Placental pericyte (primary cell): ENCODE measurements at places on chromosomes 4 and X. TPM values are rescaled to one million over a fixed set of nuclear protein-coding genes. Genes with fewer than 3 reads are reported as not detected.

CYSLTR1 gene
- 0.29 TPM in 1 of 2 replicates, not detected in the other for total RNA-seq

SCFD2 gene
- 20.4 and 75.4 TPM in 2 replicates for total RNA-seq

SPANXB1 gene
- not detected in 2 replicates for total RNA-seq

FGFR3 gene
- 0.29 and 0.44 TPM in 2 replicates for total RNA-seq

DMD gene
- total RNA-seq, result 26.9 and 30.6 TPM in 2 replicates

FRAS1 gene
- total RNA-seq, result 0.57 and 13.8 TPM in 2 replicates

EFNB1 gene
- 12.3 and 25.6 TPM in 2 replicates for total RNA-seq

KLHL5 gene
- total RNA-seq, result 154 and 346 TPM in 2 replicates

NPY2R gene
- total RNA-seq, result not detected in 2 replicates

MAGED4B gene
- 29.3 and 34.9 TPM in 2 replicates for total RNA-seq

GYPA gene
- not detected in 2 replicates for total RNA-seq

STIM2 gene
- 6.3 and 25.2 TPM in 2 replicates for total RNA-seq

HAND2 gene
- total RNA-seq, result 28.8 and 70.2 TPM in 2 replicates

MAOB gene
- under 0.01 TPM in 1 of 2 replicates, not detected in the other for total RNA-seq

PCDH7 gene
- 2.2 and 10.7 TPM in 2 replicates for total RNA-seq

RADX gene
- 1.7 TPM in 1 of 2 replicates, not detected in the other for total RNA-seq

PPP4R3C gene
- total RNA-seq, result not detected in 2 replicates

DAPP1 gene
- not detected in 2 replicates for total RNA-seq

FNIP2 gene
- 20.6 and 33.1 TPM in 2 replicates for total RNA-seq

PAGE1 gene
- total RNA-seq, result not detected in 2 replicates

EDA2R gene
- 1.3 and 6.9 TPM in 2 replicates for total RNA-seq

MAGEA1 gene
- total RNA-seq, result not detected in 2 replicates

CDS1 gene
- total RNA-seq, result under 0.01 TPM in 1 of 2 replicates, not detected in the other

XPNPEP2 gene
- 0.22 TPM in 1 of 2 replicates, not detected in the other for total RNA-seq

TMEM154 gene
- total RNA-seq, result 13.3 and 13.6 TPM in 2 replicates

MAGEC2 gene
- total RNA-seq, result not detected in 2 replicates

RAB33A gene
- total RNA-seq, result 0.72 and 3.3 TPM in 2 replicates

CYTL1 gene
- total RNA-seq, result 2.8 TPM in 1 of 2 replicates, not detected in the other

CHRDL1 gene
- not detected in 2 replicates for total RNA-seq

GAGE12E gene
- total RNA-seq, result not detected in 2 replicates

SH3D19 gene
- total RNA-seq, result 3.5 and 31.4 TPM in 2 replicates
